A549 treated with CpdA at 1 μM for 4 hours (cell line): ENCODE measurements at places on chromosomes 5 and 9. TPM values are rescaled to one million over a fixed set of nuclear protein-coding genes. Genes with fewer than 3 reads are reported as not detected.

RNF183 gene
- not detected in 5 replicates for total RNA-seq

PPP3R2 gene
- not detected in 5 replicates for total RNA-seq

MAST4 gene
- 1.2 to 1.7 TPM (median 1.5 TPM) in 5 replicates for total RNA-seq

KCNN2 gene
- total RNA-seq = 0.15 to 0.21 TPM (median 0.16 TPM) in 4 of 5 replicates, not detected in the other

CCNI2 gene
- 0.09 to 0.36 TPM (median 0.11 TPM) in 4 of 5 replicates, not detected in the other for total RNA-seq

GRXCR2 gene
- not detected in 5 replicates for total RNA-seq

LCN15 gene
- 0.09 TPM in 1 of 5 replicates, not detected in the others for total RNA-seq

DMRT2 gene
- 0.09 to 0.13 TPM in 2 of 5 replicates, not detected in the others for total RNA-seq

CARTPT gene
- not detected in 5 replicates for total RNA-seq

MEIKIN gene
- not detected in 5 replicates for total RNA-seq

ANKRD31 gene
- total RNA-seq = 0.03 to 0.12 TPM (median 0.07 TPM) in 5 replicates

CER1 gene
- total RNA-seq = not detected in 5 replicates

DOCK2 gene
- total RNA-seq = 2.1 to 4.2 TPM (median 2.8 TPM) in 5 replicates

RNF180 gene
- 0.15 to 0.31 TPM (median 0.20 TPM) in 5 replicates for total RNA-seq

SLC45A2 gene
- 0.07 to 0.16 TPM in 2 of 5 replicates, not detected in the others for total RNA-seq

ACSL6 gene
- total RNA-seq = 0.06 to 0.24 TPM (median 0.17 TPM) in 4 of 5 replicates, not detected in the other

PPP1R26 gene
- total RNA-seq = 15.3 to 21.2 TPM (median 18.7 TPM) in 5 replicates

ECSCR gene
- total RNA-seq = not detected in 5 replicates

FRMD3 gene
- total RNA-seq = 1.5 to 2.7 TPM (median 1.9 TPM) in 5 replicates

OMD gene
- total RNA-seq = not detected in 5 replicates
